ENCODE measurements at places on chromosomes 2 and 18. TPM values are rescaled to one million over a fixed set of nuclear protein-coding genes. Genes with fewer than 3 reads are reported as not detected.

GRCh38 chr2:65291216-65292105, 63.8 kb downstream of the ACTR2 start:
- no peaks in the 10 kb centered on the region for H3K4me1 ChIP-seq
- DNase-seq = no peak
- H3K27ac ChIP-seq = no peak overlapping the region
- H3K36me3 ChIP-seq = no peaks in the 10 kb centered on the region

- H3K27ac ChIP-seq = no peak overlapping the region
- no peaks in the 10 kb centered on the region for H3K36me3 ChIP-seq
- no peak overlapping the region for H3K4me3 ChIP-seq
- no peaks in the 10 kb centered on the region for H3K4me1 ChIP-seq
- H3K27me3 ChIP-seq = no peaks in the 10 kb centered on the region
- no peak for DNase-seq
Measured at GRCh38 chr2:18752667-18753422, 163.5 kb upstream of the NT5C1B start.

- no peak overlapping the region for H3K27ac ChIP-seq
- H3K27me3 ChIP-seq = no peaks in the 10 kb centered on the region
- H3K4me1 ChIP-seq = peaks cover 28% of the 10 kb centered on the region
- H3K4me3 ChIP-seq = no peak overlapping the region
Measured at GRCh38 chr2:63983986-63984605, 35.1 kb downstream of the VPS54 start.

GRCh38 chr2:135817951-135818350, 19.0 kb downstream of the LCT start:
- no peak for DNase-seq
- H3K27ac ChIP-seq = no peak overlapping the region
- no peaks in the 10 kb centered on the region for H3K27me3 ChIP-seq
- H3K4me3 ChIP-seq = no peak overlapping the region

GRCh38 chr2:80086831-80087230, 217.7 kb downstream of the LRRTM1 start:
- no peak overlapping the region for H3K4me3 ChIP-seq
- H3K4me1 ChIP-seq = no peaks in the 10 kb centered on the region
- DNase-seq = no peak
- H3K36me3 ChIP-seq = no peaks in the 10 kb centered on the region

- no peaks in the 10 kb centered on the region for H3K4me1 ChIP-seq
- no peaks in the 10 kb centered on the region for H3K36me3 ChIP-seq
- H3K27ac ChIP-seq = no peak overlapping the region
Measured at GRCh38 chr18:35775887-35776286, 194.3 kb downstream of the GALNT1 start.

DNA sequence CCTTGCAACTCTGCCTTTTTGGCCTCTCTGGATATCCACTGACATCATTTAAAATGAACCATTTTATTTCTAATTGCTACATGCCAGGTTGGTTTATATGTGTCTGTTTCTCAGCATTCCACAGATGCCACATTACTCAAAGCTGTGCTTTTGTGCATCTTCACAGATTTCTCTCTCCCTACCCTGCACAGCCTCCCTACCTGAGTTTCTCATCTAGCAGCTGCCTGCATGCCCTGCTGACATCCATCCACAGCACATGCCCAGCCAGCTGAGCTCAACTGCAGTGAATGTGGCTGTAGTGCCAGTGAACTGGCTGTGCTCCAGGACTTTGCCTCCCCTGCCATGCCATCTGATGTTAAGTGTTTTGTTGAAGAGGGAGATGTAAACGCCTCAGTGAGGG, 44.5 kb downstream of the PKP4 start:
- H3K36me3 ChIP-seq = no peaks in the 10 kb centered on the region
- no peak overlapping the region for H3K27ac ChIP-seq
- H3K4me1 ChIP-seq = peaks cover 63% of the 10 kb centered on the region
- no peaks in the 10 kb centered on the region for H3K27me3 ChIP-seq

GRCh38 chr18:76495435-76496193, 572 bp upstream of the ZNF516 start:
- peaks cover 6% of the 10 kb centered on the region for H3K4me1 ChIP-seq
- peak overlapping the region; percentile 57 for H3K27ac ChIP-seq
- H3K36me3 ChIP-seq = no peaks in the 10 kb centered on the region
- no peaks in the 10 kb centered on the region for H3K27me3 ChIP-seq

DNA sequence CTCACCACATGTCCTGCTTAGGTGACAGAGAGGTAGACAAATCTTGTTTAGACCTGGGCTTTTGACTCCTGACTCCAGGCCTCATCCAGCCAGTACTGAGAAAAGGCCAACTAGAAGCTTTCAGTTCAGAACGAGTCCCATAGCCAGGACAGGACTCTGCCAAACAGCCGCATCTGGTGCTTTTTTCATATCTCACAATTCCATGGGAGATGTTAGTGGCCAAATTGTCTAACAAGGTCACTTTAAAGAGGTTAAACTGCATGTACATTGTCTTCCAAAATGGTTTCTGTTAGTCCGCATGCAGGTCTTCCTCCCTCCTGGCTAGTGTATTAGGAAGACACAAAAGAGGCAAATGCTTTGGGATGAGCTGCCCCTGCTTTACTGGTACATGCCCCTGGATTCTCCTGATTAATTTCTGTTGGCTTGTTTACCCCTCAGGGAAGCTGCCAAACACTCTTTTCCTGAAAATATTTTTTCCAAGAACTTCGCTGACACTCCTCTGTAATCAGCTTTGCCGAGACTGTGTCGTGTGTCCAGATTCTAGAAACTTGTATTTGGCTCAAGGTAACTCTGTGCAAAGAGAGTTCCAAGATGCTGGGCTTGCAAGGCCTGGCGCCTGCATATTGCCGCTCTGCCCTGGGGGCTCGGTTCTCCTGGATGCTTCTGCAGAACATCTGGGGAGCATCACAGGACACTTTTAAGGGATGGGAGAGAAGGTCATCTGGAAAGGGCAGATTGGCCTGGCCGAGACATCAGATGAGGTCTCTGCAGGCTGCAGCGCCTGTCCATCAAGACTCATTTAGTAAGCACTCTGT, 209.2 kb upstream of the APCDD1 start:
- DNase-seq = no peak
- peaks cover 38% of the 10 kb centered on the region for H3K4me1 ChIP-seq
- H3K27me3 ChIP-seq = no peaks in the 10 kb centered on the region
- H3K4me3 ChIP-seq = no peak overlapping the region

DNA sequence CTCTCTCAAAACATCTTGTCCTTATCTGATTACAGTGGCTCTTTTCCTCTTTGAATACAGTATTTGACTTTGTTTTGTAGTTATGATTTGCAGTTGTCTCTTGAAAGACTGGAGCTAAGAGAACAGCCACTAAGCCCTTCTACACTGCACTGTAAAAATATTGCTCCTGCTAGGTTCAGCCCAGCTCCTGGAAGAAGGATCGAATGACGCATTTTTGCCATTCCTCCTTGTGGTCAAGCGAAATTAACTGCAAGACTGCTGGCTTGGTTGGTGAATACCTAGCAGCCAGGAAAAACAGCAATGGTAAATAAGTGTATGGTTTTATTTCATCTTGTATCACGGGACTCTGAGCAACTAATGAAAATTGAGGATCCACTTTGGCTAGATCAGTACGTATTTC, 407.8 kb upstream of the CDH2 start:
- H3K36me3 ChIP-seq = no peaks in the 10 kb centered on the region
- H3K27me3 ChIP-seq = no peaks in the 10 kb centered on the region
- DNase-seq = no peak
- H3K27ac ChIP-seq = no peak overlapping the region

GRCh38 chr2:2832657-2833056, 501.6 kb upstream of the MYT1L start:
- DNase-seq = no peak
- no peak overlapping the region for H3K4me3 ChIP-seq
- no peak overlapping the region for H3K27ac ChIP-seq
- no peaks in the 10 kb centered on the region for H3K4me1 ChIP-seq
- H3K27me3 ChIP-seq = no peaks in the 10 kb centered on the region

DNA sequence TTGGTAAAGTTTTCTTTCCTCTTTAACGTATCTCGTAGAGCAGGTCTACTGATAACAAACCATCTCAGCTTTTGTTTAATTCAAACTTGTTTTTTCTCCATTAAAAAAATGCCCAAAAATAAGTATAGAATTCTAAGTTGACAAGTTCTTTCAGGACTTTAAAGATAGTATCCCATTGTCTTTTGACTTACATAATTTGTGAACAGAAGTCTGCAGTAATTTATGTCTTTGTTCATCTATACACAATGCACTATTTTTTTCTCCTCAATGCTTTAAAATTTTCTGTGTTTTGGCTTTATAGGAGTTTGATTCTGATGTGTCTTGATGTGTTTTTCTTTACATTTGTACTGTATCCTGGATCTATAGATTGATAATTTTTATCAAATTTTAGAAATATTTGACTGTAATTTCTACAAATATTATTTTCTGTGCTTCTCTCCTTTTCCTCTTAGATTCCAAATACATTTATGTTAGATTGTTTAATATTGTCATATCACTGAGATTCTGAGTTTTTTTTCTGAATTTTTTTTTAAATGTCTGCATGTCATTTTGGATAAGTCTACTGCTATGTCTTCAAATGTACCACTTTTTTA, 143.3 kb downstream of the FTCDNL1 start:
- DNase-seq = no peak
- H3K27me3 ChIP-seq = no peaks in the 10 kb centered on the region
- H3K4me3 ChIP-seq = no peak overlapping the region
- H3K4me1 ChIP-seq = no peaks in the 10 kb centered on the region
- H3K27ac ChIP-seq = no peak overlapping the region
- H3K36me3 ChIP-seq = no peaks in the 10 kb centered on the region

GRCh38 chr2:59019566-59020159, 778.5 kb upstream of the FANCL start:
- no peaks in the 10 kb centered on the region for H3K36me3 ChIP-seq
- H3K4me1 ChIP-seq = no peaks in the 10 kb centered on the region
- H3K4me3 ChIP-seq = no peak overlapping the region

GRCh38 chr2:112168422-112169124, 30.4 kb downstream of the FBLN7 start:
- H3K4me1 ChIP-seq = no peaks in the 10 kb centered on the region
- no peak overlapping the region for H3K27ac ChIP-seq
- H3K4me3 ChIP-seq = no peak overlapping the region

- DNase-seq = peak; percentile 86
- no peak overlapping the region for H3K4me3 ChIP-seq
Measured at GRCh38 chr2:237591141-237591881, 777 bp upstream of the RAB17 start.

The CRACDL gene
- total RNA-seq = 22.1 TPM

The ARHGAP28 gene
- total RNA-seq = 16.5 TPM

The HNMT gene
- 52.1 TPM for total RNA-seq

The RAB27B gene
- 0.66 TPM for total RNA-seq

The GPR75 gene
- total RNA-seq = 4.0 TPM

Measured in body of pancreas (tissue), 4 donors.